ENCODE measurements at places on chromosomes 3 and 15.
A peak's percentile ranks its signal among the peaks of the same experiment; 100 is the strongest.

DNA sequence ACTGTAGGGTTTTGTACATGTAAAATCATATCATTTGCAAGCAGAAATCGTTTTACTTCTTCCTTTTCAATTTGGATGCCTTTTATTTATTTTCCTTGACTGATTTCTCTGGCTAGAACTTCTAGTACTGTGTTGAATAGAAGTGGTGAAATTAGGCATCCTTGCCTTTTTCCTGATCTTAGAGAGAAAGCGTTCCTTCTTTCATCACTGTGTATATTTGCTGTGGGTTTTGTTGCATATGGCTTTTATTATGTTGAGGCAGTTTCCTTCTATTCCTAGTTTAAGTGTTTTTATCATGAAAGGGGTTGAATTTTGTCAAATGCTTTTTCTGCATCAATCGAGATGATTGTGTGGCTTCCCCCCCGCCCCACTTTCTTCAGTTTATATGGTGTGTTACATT, 140.9 kb downstream of the ATG7 start:
- no peak for DNase-seq

- no peak for DNase-seq
Observed at GRCh38 chr3:97949743-97950142, 22.5 kb downstream of the RIOX2 start.

- no peak for DNase-seq
Observed at GRCh38 chr3:55770077-55770476, 283.0 kb upstream of the WNT5A start.

DNA sequence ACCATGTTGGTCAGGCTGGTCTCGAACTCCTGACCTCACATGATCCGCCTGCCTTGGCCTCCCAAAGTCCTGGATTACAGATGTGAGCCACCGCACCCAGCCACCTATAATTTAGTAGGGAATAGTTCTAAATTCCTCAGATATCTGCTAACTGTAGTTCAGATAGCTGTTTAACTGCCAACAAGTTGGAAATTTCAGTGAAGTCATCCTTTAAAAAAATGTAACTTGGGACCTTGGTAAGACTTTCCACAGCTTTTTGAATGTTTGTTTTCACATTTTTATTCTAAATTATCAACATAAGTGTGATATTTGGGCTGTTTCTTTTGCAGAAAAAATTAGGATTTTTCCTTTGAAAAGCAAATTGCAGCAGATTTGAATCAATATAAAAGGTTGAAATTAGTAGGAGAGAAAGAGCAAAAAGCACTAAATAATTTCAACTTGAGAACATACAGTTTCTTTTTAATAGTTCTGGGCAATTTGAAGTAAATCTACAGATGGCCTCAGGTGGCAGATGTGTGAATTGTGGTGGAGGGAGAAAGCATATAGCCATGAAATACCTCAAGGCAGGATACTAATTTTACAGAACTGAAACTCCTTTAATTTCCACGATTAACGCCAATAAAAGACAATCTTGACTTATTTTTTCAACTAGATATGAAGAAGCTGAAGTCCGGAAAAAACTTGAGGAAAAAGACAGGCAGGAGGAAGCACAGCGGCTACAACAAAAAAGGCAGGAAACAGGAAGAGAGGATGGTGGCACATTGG, 34.3 kb downstream of the USP8 start:
- no peak for DNase-seq

GRCh38 chr15:90087454-90088154, 14.7 kb downstream of the IDH2 start:
- peak; percentile 43 for DNase-seq

DNA sequence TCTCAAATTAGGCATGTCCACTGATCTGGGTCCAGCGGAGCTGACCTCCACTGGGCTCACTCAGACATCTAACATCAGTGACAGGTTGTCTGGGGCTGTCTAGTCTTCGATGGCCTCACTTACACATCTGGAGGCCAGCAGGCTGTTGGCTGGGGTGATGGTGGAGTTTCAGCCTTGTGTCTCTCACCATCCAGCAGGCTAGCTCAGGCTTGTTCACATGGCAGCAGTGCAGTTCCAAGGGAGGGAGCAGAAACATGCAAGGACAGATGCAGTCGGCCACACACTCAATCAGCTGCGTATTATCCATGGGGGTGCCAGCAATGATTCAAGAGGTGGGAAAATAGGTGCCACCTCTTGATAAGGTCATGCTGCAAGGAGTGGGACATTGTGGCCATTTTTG, 292.5 kb downstream of the SHQ1 start:
- no peak for DNase-seq

GRCh38 chr3:65713016-65713415, 325.7 kb downstream of the MAGI1 start:
- peak; percentile 55 for DNase-seq

- DNase-seq = no peak
Observed at GRCh38 chr3:126159476-126159875, 20.9 kb downstream of the ALDH1L1 start.

- DNase-seq = peak; percentile 57
Observed at GRCh38 chr15:25863111-25863967, at the start of gene ATP10A. TSS of gene ATP10A (minus strand) at chr15:25863327. CDS start at chr15:25863096, 231 bp downstream.

DNA sequence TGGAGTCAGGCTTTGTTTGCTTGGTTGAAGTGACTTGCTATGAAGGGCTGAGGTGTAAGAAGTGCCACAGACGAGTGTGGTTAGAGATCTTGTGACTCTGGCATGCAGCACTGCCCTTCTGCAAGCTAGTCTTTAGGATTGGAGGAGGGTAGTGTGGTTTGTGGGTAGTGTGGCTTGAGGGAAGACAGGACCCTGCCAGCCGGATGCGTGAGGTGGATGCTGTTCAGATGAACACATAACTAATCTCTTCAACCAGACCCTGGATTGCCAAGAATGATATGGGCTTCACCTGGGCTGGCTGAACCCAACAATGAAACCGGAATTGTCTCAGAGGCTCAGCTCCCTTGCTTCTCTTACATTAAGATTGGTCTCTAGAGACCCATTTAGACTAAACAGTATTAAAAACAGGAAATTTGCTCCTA, 32.7 kb downstream of the STARD9 start:
- DNase-seq = peak; percentile 67

GRCh38 chr15:60353245-60353920, 44.4 kb downstream of the ANXA2 start:
- DNase-seq = peak; percentile 63

- peak; percentile 61 for DNase-seq
Observed at GRCh38 chr3:39106851-39107387, 508 bp downstream of the GORASP1 start.

DNA sequence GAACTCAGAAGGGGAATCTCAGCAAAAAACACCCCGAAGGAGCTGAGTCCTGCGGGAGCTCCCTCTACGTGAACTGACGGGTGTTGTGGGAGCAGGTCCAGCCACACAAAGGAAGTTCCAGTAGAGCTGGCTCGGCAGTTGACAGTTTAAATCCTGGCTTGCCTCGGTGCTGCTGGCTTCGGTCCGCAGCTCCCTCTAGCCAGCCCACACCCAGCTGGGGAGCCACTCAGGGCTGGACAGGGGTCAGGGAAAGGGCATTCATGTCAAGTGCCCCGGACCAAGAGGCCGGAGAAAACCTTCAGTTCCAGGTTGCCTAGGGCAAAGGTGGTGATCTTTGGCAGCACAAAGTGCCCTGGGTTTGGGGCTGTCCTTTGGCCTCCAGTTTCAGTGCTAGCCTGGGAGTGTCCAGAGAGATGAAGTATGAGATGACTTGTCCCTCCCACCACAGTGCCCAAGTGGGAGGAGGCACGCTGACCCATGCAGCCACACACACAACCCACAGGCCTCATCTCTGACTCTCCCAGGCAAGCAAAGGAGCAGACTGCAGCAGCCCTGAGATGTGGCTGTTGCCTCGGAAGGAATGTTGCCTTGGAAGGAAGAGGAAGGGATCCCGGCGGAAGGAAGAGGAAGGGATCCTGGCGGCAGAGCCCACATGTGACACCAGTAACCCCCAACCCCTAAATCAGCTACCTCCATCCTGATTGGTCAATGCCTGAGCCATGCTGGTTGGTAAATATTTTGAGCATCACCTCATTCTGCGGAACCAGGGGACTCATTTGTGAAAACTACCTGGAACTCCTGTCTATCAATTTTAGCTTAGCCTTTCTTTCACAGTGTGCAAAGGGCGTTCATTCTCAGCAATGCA, 13.9 kb upstream of the ANPEP start:
- DNase-seq = peak; percentile 79
